Left lung (tissue), 14 donors: ENCODE measurements at places on chromosomes 5 and 9. TPM values are rescaled to one million over a fixed set of nuclear protein-coding genes. Genes with fewer than 3 reads are reported as not detected.

- DNase-seq = no peak
These were observed 398.2 kb upstream of the TRPC7 start for GRCh38 chr5:136763548-136763947.

GRCh38 chr5:173829826-173830225, 58.3 kb upstream of the CPEB4 start:
- no peak for DNase-seq

GRCh38 chr5:173139631-173140030, 4.7 kb upstream of the BNIP1 start:
- no peak for DNase-seq

DNA sequence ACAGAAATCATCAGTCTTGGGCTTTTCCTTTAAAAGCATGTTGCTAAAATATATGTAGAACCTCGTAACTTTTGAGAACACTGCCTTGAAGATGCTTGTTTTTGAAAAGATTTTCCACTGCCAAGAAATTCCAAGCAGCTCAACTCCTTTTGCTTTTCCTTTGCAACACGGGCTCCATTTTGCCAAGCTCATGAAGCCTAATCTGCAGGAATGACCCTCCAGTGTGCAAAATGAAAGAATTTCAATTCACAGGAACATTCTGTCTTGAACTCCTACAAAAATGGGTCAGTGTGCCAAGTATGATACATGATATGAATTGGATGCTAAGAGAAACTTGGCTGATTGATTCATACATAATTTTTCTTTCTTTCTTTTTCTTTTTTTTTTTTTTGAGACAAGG, 35.4 kb upstream of the ERCC6L2 start:
- peak; percentile 52 for DNase-seq

DNA sequence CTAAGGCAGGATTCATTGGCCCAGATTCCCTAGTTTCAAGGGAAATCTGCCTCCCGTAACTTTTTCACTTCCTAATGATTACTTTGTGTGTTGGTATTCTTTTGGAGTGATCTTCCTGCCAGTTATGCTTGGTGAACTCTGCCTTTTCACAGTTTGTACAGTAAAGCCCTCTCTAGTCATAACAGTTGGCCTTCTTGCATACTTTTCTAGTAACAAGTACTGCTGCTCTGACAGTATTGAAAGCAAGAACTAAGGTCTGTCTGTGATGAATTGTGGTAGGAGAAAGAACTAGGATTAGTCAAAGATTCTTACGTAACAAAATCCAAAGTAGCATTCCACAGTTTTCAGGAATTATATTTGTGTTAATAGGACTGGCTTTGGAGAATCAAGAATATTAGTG, 1457.2 kb upstream of the WWC1 start:
- no peak for DNase-seq

DNA sequence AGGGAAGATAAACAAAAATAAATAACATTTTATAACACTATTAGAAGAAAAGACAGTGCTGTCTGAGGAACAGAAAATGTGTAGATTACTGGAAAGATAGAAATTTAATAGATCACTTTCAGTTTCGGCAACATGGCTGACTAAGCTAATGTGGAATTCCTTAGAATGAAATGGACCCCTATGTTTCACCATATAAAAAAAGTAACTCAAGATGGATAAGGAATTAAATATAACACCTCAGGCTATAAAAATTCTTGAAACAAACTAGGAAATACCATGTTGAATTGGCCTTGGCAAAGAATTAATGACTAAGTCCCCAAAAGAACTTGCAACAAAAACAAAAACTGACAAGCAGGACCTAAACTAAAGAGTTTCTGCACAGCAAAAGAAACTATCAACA, 558.3 kb downstream of the CHSY3 start:
- DNase-seq = no peak

DNA sequence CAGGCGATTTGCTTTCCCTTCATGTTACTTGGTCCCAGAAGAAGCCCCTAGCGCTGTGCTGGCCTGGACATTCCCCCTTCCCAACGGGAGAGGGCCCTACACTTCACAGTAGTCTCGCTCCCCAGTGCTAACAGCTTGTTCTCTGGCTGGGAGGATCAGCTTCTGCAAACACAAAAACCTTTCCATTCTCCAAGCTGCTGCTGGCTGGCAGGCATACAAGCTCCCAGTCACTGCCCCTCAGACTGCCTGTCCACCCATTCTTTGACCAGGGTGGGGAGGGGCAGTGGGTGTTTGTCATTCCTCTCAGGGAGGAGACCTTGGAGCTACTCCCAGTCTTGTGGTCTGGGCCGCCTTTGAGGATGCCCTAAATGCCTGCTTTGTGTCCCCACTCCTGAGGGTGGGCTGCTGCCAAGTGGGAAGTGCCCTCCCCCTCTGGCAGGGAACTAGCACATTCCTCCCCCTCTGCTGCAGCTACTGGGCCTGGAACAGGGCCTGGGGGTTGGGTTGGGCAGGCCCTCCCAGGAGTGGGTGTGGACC, 20.8 kb downstream of the ENHO start:
- DNase-seq = peak; percentile 61

DNA sequence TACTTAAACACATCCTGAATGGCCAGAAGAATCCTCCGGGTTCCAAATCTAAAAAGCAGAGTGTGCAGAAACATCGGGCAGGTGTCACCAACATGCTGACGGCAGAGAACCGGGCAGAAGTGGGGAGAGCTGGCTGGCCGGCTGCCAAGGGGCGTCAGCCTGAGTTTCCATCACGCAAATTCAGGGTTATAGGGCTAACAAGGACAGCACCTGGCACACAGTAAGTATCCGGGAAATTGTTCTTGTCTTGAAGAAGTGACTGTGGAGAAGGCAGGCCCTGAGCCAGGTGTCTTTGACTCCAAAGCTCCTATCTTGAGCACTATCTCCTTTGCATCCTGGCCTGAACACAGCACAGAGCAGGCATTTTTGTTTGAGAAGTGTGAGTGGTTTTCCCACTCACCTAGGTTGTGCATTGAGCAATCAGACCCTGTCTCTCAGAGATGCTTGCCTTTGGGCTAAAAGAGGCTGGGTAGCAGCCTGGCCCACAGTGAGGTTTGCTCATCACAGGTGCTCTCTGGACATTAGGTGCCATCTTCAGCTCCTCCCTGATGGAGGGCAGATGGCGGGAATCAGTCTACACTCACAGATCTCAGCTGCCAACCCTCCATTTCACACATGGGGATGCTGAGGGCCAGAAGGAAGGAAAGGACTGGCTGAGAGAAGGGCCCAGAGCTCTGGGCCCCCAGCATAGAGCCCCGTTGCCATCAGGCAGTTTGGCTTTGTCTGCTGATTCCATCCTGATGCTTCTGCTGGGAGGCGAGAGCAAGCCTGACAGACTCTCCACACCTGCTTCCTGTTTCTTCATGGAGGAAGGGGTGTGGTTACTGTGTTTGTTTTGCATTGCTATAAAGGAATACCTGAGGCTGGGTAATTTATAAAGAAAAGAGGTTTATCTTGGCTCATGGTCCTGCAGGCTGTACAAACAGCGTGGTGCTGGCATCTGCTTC, 52.8 kb downstream of the WHRN start:
- DNase-seq = no peak

DNA sequence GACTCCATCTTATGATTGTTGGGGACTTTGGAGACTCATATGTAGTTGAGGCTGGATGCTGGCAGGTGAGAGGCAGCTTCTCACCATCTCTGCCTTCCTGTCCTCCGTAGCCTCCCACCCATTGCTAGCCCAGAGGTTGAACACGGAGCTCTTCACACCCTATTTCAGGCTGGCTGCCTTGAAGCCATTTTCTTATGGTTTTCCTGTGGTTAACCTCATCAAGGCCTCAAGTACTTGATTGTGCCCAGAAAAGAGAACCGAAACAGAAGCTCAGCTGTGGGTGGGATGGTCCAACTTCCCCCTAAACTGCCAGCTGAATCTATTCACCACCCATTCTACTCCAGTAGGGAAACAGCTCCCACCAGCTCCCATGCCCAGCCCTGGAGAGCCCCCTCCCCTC, 102.9 kb downstream of the LIFR start:
- no peak for DNase-seq

DNA sequence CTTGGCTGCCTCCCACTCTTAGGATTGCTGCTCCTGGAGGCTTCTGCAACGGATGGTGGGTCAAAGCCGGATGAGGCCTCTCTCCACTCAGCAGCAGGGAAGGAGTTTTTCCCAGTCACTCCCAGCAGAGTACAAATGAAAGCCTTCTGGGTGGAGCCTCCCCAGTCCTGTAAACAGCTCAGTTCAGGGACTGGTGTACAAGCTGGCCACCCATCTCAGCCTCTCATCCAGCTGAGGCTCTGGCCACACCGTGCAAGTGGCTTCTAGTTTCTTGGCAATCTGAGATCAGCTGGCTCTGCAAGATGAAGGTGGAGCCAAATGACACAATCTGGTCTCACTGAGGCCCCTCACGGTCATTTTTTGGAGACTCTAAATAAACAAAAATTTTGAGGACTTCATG, 10.0 kb downstream of the GPX3 start:
- peak; percentile 48 for DNase-seq

GRCh38 chr9:114205171-114206015, 50.1 kb downstream of the COL27A1 start:
- DNase-seq = no peak

GRCh38 chr9:136728548-136729123, 14.1 kb downstream of the LCN10 start:
- no peak for DNase-seq

DNA sequence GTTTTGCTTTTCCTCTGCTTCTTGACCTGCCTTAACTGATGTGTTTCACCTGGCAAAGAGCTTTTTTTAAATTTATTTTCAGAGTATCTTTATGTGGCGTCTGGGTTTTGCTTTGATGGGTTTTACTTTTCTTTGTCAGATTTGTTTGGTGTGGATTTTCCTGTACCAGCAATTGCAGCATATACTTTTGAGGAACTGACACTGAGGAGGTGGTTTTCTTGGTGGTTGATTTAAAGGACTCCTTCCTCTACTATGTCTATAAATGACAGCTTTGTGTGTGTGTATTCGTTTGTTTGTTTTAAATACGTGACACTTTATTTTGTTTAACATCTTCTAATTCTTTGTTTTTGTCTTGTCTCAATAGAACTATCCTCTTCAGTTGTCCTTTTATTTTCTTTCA, 1071.9 kb upstream of the ARRDC3 start:
- no peak for DNase-seq

DNA sequence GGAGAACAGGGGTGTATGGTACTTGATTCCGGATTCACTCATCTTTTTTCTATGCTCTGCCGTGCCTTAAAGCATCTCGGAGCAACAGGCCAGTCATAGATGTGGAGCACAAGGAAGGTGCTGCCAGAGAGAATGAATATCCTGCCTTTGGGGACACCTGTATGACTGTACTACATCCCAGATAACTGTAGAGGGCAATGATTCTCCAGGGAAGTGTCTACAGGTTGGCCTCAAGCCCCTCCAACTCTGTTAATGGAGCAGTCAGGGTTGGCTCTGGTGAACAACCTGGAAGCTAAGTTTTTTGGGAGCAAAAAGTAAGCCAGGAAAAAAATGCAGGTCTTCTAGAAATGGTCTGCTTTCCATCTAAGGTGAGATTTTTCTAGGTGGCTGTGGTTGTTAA, 71.0 kb downstream of the NREP start:
- DNase-seq = no peak

- no peak for DNase-seq
These were observed 112.5 kb downstream of the PRR16 start for GRCh38 chr5:120576588-120576987.

HDAC3 gene
- total RNA-seq = 50.0 TPM

DNAI1 gene
- total RNA-seq = 4.1 TPM

MORN5 gene
- 3.0 TPM for total RNA-seq

SLC31A2 gene
- total RNA-seq = 22.0 TPM

C5orf52 gene
- not detected for total RNA-seq

TLE1 gene
- 15.1 TPM for total RNA-seq

C9 gene
- 0.58 TPM for total RNA-seq

PCDHA5 gene
- total RNA-seq = 0.37 TPM

FAM163B gene
- not detected for total RNA-seq
